Airway epithelial cell (primary cell): ENCODE measurements at places on chromosomes 6 and 20. TPM values are rescaled to one million over a fixed set of nuclear protein-coding genes. Genes with fewer than 3 reads are reported as not detected.

The EYS gene
- 0.28 and 0.37 TPM in 2 replicates for total RNA-seq

The SIRPA gene
- total RNA-seq = 17.7 and 31.1 TPM in 2 replicates

The MYB gene
- total RNA-seq = 1.6 and 3.9 TPM in 2 replicates

The BTN1A1 gene
- total RNA-seq = not detected in 2 replicates

The MYBL2 gene
- 38.6 and 47.8 TPM in 2 replicates for total RNA-seq

The ADGRB3 gene
- not detected in 2 replicates for total RNA-seq

The PSORS1C2 gene
- total RNA-seq = 0.14 and 0.33 TPM in 2 replicates

The PTCRA gene
- not detected in 2 replicates for total RNA-seq

The LST1 gene
- not detected in 2 replicates for total RNA-seq

The NR2E1 gene
- total RNA-seq = not detected in 2 replicates

The DCBLD1 gene
- 28.8 and 43.5 TPM in 2 replicates for total RNA-seq

The COL10A1 gene
- total RNA-seq = 0.14 TPM in 1 of 2 replicates, not detected in the other

The LYRM2 gene
- 16.2 and 21.2 TPM in 2 replicates for total RNA-seq

The ASIP gene
- not detected in 2 replicates for total RNA-seq

The ARHGAP40 gene
- total RNA-seq = 0.74 and 0.92 TPM in 2 replicates

The CMTR1 gene
- total RNA-seq = 12.8 and 20.1 TPM in 2 replicates

The STAU1 gene
- 46.2 and 67.7 TPM in 2 replicates for total RNA-seq

The DNAH8 gene
- not detected in 2 replicates for total RNA-seq

The RPL7L1 gene
- total RNA-seq = 107 and 128 TPM in 2 replicates

The FLRT3 gene
- 19.7 and 19.9 TPM in 2 replicates for total RNA-seq

The HUS1B gene
- total RNA-seq = 0.49 TPM in 1 of 2 replicates, not detected in the other

The GINS1 gene
- total RNA-seq = 12.6 and 15.2 TPM in 2 replicates

The C20orf202 gene
- 0.05 TPM in 1 of 2 replicates, not detected in the other for total RNA-seq

The COX4I2 gene
- not detected in 2 replicates for total RNA-seq

The LAMP5 gene
- total RNA-seq = not detected in 2 replicates

The TNFRSF21 gene
- 129 and 157 TPM in 2 replicates for total RNA-seq

The KCNK5 gene
- 0.07 TPM in 1 of 2 replicates, not detected in the other for total RNA-seq

The FNDC11 gene
- total RNA-seq = 0.42 and 1.3 TPM in 2 replicates

The ADGB gene
- total RNA-seq = not detected in 2 replicates

The KHDRBS2 gene
- not detected in 2 replicates for total RNA-seq

The CDH4 gene
- total RNA-seq = 2.0 and 2.9 TPM in 2 replicates

The JPH2 gene
- total RNA-seq = 0.14 and 0.19 TPM in 2 replicates

The RWDD2A gene
- total RNA-seq = 2.0 and 2.2 TPM in 2 replicates
